ENCODE measurements at places on chromosomes 3 and 15.
A peak's percentile ranks its signal among the peaks of the same experiment; 100 is the strongest.

DNA sequence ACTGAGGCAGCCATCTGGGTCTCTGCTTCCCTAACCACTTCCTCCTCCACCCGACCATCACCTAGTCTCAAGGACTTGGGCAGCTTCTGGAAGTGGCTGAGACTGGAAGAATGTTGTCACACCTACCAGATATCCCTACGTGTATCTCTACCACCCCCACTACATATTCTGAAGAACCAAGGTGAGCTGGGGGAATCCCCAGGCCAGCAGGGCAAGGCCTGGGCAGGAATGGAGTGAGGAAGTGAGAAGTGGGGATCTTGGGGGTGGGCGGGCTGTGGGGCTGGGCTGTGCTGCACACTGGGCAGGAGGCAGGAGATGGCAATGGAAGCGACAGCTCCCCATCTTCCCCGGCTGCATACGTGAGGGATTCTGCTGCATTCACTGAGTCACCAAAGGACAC lies 17.5 kb upstream of the ALDH1A3 start:
- DNase-seq, result no peak

GRCh38 chr3:142888481-142889211 lies at the start of gene PCOLCE2:
Gene PCOLCE2, minus strand, starts transcription at chr3:142889083. Its CDS starts 187 bp downstream, at chr3:142888896.
- DNase-seq, result peak; percentile 77

- DNase-seq, result no peak
These were observed 6.3 kb upstream of the PLXND1 start for GRCh38 chr3:129612534-129613366.

DNA sequence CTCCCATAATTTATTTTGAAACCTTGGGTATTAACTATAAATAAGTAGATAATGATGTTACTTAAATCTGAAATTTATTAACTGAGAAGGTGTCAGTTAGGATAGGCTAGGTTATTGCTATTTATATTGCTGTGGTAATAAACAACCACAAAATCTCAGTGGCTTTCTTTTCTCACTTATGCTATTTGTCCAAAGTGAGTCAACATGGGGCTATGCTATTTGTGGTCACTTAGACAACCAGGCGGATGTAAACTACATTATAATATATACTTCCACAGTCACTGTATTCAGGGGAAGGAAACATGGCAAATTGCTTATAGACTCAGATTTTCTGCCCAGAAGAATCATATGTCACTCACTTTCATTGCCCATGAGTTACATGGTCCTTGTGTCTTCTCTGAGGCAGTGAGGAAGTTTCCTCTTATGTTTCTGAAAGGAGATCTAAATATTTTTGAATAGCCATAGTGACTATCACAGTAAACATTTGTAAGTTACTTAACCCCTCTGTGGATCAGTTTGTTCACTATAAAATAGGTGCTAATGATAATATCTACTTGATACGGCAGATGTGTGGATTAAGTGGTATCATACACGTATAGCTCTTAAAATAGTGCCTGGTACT lies 19.8 kb downstream of the HMG20A start:
- no peak for DNase-seq

- no peak for DNase-seq
These were observed 282.6 kb downstream of the KLF13 start for GRCh38 chr15:31609258-31609681.

DNA sequence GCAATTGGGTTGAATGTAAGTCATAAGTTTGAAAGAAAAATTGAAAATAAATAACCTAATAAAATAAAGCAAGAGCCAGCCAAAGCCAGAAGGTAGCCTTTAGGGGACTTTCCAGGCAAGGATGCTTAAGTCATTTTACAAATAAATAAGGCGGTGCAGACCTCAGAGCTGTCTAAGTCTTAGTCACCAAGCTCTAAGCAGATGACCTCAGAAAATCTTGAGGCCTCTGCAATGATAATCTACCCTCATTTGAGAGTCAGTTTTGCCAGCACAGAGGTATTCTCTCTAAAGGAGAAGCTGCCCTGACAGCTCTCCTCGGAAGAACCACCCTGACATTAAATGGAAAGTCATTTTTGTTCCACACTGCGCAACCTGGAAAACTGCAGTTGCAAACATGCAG lies 113.9 kb downstream of the OXNAD1 start:
- DNase-seq, result no peak

- no peak for DNase-seq
These were observed 389.9 kb downstream of the SHQ1 start for GRCh38 chr3:72458375-72458774.

DNA sequence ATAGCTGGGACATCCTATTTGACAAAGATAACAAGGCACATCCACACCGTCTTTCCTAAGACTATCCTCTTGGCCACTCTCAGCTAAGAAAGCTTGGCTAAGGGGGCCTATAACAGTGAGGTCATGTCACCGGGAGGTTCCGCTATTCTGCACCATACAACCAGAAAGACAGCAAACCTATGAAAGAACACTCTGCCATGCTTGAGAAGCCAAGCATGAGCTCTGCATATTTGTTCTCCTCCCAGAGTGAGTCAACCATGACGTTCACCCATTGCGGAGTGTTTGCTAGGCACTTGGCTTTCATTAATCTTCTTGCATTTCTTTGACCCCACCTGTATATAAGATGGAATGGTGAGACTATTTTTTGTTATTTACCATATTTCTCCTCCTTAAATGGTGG lies 141.2 kb downstream of the GMNC start:
- DNase-seq, result no peak

- no peak for DNase-seq
These were observed 1.3 kb downstream of the HDDC3 start for GRCh38 chr15:90930861-90931574.

GRCh38 chr15:73750438-73750837 lies 2.7 kb downstream of the INSYN1 start:
- no peak for DNase-seq

- no peak for DNase-seq
These were observed 626.5 kb upstream of the TBL1XR1 start for GRCh38 chr3:177823701-177824189.

DNA sequence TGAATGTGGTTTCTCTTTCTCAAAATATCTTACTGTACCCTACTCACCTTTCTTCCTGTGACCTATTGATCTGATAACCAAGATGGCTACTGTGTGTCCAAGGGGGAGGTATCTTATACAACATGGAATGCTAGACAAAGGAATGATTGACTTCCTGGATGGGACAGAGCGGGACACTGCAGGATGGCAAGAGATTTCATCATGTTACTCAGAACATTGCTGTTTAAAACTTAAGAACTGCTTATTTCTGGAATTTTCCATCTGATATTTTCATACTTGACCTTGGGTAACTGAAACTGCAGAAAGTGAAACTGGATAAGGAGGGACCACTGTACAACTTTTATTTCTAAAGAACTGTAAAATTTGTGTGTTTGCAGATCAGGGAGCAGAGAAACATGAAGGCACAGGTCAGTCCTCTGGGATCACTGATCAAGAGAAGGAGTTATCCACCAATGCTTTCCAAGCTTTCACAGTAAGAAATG lies 18.5 kb downstream of the CNOT10 start:
- no peak for DNase-seq

DNA sequence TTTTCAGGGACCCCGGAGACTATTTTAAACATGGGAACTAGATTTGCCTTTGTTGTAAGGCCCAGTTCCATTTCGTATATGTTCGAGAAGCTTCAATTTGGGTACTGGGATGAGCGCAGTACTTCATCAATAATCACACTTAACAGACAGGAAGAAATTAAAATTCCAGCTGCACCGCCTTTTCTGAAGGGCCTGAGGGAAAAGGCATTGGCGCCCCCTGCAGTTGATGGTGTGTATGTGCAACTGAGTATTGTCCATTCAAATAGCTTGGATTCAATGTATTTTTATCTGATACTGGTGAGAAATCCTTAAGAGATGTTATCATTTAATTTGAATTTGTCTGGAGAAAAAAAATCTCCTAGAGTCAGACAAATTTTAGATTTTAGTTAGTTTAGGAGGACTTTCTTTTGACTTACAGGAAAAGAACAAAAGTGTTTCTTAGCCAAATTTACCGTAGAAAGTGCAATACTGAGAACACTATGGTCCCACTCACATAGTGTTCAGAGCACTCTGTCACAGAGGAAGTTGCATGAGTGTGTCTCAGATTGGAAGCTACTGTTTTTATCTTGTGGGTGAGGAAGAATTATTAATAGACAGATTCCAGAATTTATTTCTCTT lies 5.4 kb upstream of the ALDH1A2 start:
- DNase-seq, result peak; percentile 69

- DNase-seq, result no peak
These were observed 166.7 kb downstream of the STT3B start for GRCh38 chr3:31699309-31699953.

GRCh38 chr15:75460646-75461045 lies 9.2 kb upstream of the SIN3A start:
- DNase-seq, result no peak

DNA sequence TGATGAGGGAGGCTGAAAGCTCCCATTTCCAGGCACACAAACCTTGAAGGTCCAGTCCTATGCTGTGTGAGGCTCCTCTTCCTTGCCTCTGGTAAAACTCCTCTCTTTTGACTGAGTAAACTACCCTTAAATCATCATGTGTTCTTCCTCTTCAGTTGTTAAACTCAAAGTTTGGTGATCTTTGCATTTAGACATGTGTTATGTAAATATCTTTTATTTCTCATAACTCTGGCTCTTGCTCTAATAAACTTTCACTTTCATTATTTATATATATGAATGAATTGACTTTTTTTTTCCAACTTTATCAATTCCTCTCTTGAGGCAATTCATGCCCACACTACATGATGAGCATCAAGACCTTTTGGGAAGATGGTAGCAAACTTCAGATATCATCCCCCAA lies 26.6 kb downstream of the SUCNR1 start:
- no peak for DNase-seq

DNA sequence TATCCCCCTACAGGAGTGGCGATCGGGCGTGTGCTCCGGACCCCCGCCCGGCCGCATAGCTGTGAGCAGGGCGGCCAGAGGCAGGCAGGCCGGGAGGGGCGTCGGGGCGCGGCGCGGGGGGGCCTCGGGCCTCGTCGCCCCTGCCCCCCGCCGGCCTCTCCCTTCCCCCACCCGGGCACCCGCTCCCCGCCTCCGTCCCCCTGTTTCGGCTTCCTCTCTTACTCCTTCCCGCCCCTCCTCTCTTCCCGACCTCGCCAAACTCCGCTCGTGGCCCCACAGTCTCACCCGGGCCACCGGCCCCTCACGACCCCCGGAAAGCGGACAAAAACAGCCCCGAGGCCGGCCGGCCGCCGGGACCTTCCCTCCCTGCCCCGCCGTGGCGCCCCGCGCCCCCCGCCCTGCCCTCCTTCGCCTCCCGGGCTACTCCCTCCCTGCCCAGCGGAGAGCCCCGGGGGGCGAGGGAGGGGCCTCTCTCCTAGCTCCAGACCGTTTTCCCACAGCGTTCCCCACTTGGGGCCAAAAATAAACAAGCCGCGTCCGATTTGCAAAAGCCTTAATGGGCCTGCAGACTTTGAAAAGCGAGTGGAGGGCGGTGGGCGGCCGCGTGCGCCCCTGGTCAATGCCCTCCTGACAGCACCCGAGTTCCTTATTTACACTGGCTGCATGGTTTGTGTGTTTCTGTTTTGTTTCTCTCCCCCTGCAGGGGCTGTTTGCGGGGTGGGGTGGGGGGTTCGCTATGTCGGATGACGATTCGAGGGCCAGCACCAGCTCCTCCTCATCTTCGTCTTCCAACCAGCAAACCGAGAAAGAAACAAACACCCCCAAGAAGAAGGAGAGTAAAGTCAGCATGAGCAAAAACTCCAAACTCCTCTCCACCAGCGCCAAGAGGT lies 1.0 kb downstream of the UBE2E1 start:
- peak; percentile 67 for DNase-seq

- no peak for DNase-seq
These were observed 45.2 kb downstream of the GSK3B start for GRCh38 chr3:120049072-120049471.

DNA sequence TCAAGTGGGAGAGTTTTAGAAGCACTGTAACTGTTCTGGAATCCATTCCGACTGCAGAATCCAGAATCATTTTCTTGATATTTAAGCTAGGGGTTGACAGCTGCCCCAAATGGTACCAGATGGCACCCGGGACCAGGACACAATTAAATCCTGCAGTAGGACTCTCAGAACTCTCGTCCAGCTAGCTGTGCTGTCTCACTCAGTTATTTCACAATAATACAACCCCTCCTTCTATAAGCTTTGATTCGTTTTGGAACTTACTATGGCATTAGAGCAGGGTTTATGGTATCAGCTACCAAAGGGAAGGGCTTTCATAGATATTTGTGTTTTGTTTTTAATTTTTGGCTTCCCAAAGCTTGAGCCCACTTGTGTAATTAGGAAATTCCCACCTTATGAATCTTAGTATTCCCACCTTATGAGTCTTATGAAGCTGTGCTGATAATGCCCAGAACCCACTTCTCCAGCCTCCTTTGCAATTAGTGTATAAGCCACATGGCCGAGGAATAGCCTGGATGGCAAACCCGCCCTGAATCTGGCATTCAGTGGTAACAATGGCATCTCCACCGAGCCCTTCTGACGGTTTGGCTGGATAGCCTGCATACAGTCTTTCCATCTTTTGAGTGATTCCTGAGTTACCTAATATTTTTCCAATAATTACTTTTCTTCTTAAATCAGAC lies 120.1 kb downstream of the UACA start:
- no peak for DNase-seq

GRCh38 chr3:168248383-168249204 lies 152.9 kb upstream of the GOLIM4 start:
- DNase-seq, result peak; percentile 83

DNA sequence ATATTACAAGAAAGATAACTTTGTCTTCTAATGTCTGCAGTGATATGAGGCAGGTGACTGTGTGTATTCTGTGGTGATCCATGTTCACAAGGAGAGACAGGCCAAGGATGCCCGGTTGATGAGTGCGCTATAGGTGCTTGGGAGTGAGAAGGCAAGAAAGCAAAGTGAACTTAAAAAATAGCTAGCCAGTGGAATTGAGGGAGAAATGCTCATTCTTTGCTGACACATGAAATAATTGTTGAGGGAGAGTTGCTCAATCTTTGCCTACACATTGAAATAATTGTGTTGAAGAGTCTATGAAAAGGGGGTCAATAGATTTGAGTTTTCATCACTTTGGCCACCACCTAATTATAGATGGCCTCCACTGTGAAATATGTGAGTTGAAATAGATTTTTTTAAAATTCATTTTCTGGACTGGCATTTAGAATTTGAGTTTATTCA lies 156.3 kb downstream of the LPP start:
- DNase-seq, result no peak

- DNase-seq, result peak; percentile 43
These were observed 111.2 kb upstream of the SAMMSON start for GRCh38 chr3:69888040-69888942.

- no peak for DNase-seq
These were observed 88.8 kb upstream of the P3H2 start for GRCh38 chr3:190209533-190209932.

- peak; percentile 37 for DNase-seq
These were observed 107.2 kb upstream of the RASGRP1 start for GRCh38 chr15:38671675-38672254.

DNA sequence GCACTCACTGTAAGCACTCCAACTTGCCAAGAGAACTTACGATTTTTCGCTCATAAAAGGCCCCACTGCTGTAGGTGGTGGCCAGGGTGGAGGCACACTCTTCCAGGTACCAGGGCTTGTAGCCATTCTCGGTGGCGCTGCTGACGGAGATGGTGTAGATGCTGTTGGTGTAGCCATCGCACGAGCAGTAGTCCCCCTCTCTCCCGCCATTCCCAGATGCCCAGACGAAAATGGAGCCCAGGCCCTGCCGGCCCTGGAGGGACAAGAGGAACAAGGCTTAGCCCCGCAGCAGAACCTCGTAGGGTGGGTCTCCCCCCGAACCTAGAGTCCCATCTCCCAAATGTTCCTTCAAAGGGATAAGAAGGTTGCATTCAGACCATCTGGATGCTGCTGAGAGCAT lies 96.3 kb downstream of the PCSK6 start:
- DNase-seq, result no peak
